Activated naive CD4-positive, alpha-beta T cell treated with Interleukin-2 at 50 U/mL for 16 hours (primary cell): ENCODE measurements at places on chromosomes 3 and 15.

DNA sequence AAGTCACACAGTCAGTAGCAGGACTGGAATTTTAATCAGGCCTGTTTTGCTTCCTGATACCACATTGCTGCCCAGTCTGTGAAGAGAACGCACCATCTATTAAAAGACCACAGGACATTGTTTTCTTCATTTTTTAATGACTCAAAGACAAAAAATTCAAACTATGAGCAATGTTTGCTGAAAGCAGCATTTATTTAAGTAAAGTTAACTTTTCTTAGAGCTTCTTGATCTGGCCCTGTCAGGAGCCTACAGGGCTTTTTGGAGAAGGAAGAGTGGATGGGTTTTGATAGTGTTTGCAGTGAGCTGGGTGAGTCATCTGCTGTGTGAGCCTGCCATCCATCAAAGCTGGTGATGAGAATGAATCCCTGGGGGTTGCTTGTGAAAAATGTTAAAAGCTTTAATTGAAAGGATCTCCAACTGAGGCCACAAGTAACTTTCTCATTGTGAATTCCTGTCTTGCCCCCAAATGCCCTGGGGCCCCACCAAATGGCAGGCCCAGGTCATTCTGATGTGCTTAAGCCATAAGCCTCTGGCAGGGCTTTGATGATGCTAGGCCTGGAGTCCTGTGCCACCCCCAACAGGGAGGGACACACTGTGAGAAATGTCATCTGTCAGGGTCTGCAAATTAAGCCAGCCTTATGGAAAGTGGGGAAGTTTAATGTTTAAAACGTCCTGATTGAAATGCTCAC, 136.2 kb upstream of the PFN2 start:
- DNase-seq, result no peak

GRCh38 chr3:136882571-136882970, 20.6 kb downstream of the NCK1 start:
- no peak for DNase-seq

GRCh38 chr3:126551121-126551838, 7.5 kb downstream of the C3orf22 start:
- DNase-seq, result no peak

DNA sequence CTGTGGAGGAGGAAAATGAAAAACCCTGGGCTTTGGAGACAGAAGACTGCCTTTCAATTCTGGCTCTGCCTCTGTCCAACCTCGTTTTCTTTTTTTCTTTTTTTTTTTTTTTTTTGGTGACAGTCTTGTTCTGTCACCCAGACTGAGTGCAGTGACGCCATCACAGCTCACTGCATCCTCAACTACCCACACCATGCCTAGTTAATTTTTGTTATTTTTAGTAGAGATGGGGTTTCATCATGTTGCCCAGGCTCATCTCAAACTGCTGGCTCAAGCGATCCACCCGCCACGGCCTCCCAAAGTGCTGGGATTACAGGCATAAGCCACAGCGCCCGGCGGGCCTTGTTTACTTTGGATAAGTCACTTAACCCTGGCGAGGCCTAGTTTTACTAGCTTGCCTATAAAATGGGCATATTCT, 66.3 kb upstream of the SLC25A26 start:
- DNase-seq, result no peak

GRCh38 chr15:25543196-25543595, 104.4 kb upstream of the UBE3A start:
- no peak for DNase-seq

GRCh38 chr3:160577556-160578195, 12.3 kb upstream of the KPNA4 start:
- DNase-seq, result no peak

GRCh38 chr15:57196865-57197264, 179.4 kb upstream of the CGNL1 start:
- DNase-seq, result no peak

- DNase-seq, result no peak
Observed at GRCh38 chr3:162799910-162800309, 1303.3 kb downstream of the OTOL1 start.

GRCh38 chr3:38637906-38638305, 11.6 kb downstream of the SCN5A start:
- DNase-seq, result no peak

GRCh38 chr3:41418961-41419691, 219.8 kb downstream of the CTNNB1 start:
- DNase-seq, result no peak

DNA sequence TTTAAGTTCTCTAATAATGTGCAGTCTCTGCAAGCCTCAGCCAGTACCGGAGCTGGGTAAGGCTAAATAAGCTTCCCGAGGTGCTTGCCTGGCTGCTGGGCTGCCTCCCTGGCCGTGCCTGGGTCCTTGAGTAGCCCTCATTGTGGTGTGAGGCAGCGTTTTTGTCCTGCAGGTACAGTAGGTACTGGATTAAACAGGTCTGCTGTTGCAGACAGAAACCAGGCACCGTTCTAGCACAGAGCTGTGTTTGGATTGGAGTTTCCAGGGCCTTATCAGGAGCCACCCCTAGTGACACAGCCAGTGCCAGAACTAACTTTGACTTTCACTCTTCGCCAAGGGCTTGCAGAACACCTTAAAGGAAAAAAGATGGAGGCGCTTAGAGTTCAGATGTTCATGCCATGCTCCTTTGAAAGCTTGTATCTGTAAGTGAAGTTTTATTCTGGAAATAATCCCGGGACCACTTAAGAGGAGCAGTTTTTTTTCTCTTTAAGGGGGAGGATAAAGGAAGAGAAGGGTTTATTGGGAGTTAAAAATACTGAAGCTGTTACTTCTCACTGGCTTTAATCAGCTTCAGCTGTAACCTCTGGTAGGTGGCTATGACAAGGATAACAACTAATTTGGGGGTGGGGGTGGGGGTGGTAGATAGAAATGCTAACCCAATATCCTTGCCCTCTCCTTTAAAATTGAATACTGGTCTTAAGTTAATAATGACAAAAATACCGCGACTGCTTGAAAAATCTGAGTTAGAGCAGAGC, 126.8 kb downstream of the MITF start:
- no peak for DNase-seq

DNA sequence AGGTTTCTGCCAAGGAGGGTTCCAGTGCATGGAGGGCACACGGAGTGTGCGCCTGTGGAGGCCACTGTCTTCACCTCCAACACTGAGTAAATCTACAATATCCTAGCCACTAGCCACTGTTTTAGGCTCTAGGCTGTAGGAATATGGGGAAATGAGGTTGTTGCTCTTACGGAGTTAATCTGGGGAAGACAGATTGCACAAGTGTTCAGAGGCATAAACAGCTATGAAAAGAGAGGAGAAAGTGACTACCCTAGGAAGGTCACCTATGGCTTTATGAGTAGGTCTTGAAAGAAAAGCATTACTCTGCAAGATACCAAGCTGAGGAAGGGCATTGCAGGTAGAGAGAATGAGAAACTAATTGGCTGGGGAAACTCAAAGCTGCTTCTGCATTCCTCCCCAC, 85.7 kb downstream of the CYP19A1 start:
- no peak for DNase-seq

- DNase-seq, result no peak
Observed at GRCh38 chr3:17972959-17973906, 230.8 kb upstream of the TBC1D5 start.

- DNase-seq, result no peak
Observed at GRCh38 chr3:88957711-88958439, 149.5 kb upstream of the EPHA3 start.

GRCh38 chr15:40933517-40933902, 4.4 kb downstream of the DLL4 start:
- no peak for DNase-seq

DNA sequence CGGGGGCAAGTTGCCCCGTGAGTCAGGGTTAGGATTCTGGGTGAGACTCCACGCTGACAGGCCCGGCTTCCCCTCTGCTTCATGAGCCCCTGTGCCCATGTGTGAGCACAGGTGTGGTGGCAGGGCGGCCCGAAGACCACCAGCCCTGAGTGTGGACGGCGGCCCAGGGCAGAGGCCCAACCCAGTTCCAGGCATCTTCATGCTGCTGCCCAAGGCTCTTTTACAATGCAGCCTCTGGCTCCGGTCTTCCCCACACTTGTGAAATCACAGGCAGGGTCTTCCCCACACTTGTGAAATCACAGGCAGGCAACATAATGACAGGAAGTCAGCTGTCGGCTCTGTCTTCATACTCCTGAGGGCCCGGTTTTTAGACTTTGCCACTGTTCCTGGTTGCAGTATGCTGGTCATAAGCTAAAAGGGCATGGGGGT, 78.8 kb downstream of the AAGAB start:
- DNase-seq, result no peak

DNA sequence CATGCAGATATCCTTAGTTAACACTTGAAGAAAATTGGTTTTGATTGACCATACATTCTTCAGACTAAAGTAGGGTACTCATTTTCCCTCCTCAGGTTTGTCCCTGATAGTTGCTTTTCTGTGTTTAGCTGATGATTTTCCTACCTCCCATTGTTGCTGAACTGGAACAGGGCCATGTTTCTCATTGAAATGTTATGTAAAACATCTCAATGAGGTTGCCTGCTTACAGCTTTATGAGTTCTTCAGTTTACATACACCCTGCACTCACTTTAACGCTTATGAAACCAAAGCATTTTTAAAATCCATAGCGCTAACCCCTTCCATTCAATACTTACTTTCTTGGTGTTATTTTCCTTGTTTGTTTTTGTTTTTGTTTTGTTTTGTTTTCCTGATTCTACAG, 61.9 kb downstream of the HMG20A start:
- no peak for DNase-seq

GRCh38 chr3:64463981-64464380, 223.8 kb downstream of the ADAMTS9 start:
- no peak for DNase-seq

DNA sequence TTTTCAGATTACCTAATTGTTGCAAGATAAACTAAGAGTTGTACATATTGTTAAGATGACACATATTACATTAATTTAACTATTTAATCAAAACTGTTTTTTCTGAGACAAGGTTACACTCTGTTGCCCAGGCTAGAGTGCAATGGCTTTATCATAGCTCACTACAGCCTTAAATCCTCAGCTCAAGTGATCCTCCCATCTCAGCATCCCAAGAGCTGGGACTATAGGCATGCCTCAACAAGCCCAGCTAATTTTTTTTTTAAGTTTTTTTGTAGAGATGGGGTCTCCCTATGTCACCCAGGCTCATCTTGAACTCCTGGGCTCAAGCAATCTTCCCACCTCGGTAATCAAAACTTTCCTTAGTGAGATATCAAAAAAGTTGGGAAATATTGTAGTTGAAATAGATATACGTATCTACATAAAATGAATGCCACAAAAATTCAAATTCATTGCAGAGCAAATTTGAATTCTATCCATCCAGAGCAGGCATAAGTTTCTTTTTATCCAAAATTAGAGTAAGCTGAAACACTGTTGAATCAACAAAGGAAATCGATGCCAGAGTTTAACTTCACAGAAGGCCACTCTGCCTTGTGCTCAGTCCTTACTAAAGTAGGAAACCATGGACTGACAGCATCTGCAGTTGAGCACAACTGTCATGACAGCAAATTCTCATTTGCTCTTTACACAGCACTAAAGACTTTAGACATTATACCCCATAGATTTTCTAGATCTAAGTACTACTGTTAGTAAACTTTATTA, 15.5 kb downstream of the ATOSA start:
- no peak for DNase-seq

DNA sequence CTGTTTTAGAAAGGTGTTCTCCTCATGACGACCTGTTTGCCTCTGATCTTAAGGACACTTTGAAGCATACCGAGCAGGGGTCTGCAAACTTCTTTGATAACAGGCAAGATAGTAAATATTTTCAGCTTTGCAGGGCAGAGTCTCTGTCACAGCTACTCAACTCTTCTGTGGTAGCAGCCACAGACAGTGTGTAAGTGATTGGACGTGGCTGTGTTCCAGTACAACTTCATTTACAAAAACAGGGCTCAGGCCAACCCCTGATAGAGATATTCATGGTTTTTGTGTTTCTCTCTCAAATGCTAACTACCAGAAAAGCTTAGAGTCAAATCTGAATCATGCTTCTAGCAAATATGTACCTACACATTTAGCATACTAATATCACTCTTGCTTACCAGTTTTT, 51.5 kb downstream of the TGFBR2 start:
- peak; percentile 38 for DNase-seq

DNA sequence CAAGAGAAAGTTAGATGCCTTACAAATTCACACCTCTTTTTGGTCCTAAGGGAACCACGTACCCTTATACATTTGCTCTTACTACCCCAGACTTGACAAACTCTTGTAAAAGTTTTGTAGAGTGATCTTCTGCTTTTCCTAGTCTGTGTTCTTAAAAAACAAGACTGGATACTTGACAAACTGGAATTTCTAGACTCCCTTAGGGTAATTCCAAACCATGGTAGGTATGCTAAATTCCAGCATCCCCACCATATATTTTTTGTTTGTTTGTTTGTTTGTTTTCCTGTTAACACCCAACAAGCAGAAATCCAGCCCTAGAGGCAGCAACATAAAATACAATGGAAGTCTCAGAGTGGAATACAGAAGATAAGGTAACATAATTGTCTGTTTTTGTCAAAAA, 280.7 kb upstream of the NR2F2 start:
- DNase-seq, result no peak

DNA sequence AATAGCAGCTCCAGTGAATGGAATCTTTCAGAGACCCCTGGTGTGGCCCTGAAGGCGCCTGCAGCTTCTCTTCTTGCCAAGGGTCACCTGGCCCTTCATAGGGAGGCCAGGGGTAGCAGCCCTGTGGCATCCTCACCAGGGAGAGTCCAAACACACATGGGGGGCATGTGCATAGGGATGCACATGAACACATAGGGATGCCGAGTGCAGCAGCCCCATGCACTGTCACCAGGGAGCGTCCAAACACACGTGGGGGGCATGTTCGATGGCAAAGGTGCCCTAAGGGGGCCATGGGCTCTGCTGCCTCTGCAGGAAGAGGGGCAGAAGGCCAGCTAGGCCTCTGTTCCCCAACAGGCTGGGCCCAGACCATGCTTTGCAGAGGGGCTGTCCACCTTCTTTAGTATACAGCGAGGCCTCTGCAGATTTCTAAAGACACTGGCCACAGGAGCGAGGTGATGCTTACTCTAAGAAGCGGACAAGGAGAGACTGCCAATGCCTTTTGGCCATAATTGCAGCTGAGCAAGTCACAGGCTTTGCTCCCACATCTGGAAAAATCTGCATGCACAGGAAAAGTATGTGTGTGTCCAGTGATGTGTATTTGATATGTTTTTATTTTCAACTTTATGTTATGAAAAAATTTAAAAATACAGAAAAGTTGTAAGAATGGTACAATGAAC, 21.0 kb downstream of the ANAPC13 start:
- DNase-seq, result no peak
